CD4-positive, alpha-beta memory T cell (primary cell): ENCODE measurements at places on chromosomes 13 and 19. TPM values are rescaled to one million over a fixed set of nuclear protein-coding genes. Genes with fewer than 3 reads are reported as not detected.

Gene ZNF850
- 1.5 TPM for polyA plus RNA-seq

Gene MYO1F
- 35.9 TPM for polyA plus RNA-seq

Gene MYH14
- polyA plus RNA-seq = not detected

Gene NDUFA3
- polyA plus RNA-seq = 440 TPM

Gene BEST2
- not detected for polyA plus RNA-seq

Gene PRRG2
- polyA plus RNA-seq = not detected

DNA sequence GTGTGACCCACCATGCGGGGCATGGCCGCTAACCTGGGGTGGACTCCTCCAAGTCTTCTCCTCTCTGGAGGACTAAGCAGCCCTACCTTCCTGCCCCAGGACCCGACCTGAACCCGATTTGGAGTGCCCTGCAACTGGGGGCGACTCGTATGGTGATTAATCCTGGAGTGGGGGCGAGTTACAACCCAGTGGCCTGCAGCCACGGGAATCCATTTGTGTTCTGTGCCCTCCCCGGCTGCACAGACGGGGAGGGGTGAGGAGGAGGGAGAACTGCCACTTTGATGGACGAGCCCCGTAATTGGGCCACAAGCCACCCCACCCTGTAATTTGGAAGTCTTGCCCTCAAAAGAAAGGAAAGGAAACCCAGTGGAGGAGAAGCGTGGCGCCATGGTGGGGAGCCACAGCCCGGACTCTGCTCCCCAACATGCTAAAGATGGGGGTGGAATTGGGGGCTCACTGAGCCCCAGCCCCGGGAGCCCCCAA, 18.0 kb downstream of the PRR36 start:
- DNase-seq = no peak

- DNase-seq = no peak
These were observed 13.1 kb upstream of the CEACAM16 start for GRCh38 chr19:44685877-44686276.

- no peak for DNase-seq
These were observed 151.3 kb downstream of the PTPRS start for GRCh38 chr19:5189318-5189607.

DNA sequence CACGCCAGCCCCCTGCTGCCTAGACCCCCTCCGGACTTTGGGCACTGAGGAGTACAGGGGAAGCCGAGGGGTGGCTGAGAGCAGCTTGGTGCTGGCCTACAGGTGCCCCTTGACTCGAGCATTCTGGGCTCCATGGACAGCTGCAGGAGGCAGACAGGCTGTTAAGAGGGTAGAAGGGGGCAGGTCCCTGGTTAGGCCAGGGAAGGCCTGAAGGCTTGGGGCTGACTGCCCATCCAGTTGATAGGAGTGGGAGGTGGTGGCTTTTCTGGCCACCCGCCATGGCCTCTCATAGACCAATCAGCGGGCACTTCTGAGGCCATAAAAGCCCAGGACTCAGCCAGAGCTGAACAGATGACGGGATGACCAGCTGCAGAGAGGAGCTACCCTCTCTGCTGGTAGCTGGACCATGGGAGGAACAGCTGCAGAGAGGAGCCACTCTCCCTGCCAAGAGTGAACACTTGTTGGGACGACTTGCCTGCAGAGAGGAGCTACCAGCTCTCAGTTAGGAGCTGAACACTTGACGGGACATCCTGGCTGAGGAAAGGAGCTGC, 10.7 kb upstream of the SUPT20H start:
- DNase-seq = no peak

DNA sequence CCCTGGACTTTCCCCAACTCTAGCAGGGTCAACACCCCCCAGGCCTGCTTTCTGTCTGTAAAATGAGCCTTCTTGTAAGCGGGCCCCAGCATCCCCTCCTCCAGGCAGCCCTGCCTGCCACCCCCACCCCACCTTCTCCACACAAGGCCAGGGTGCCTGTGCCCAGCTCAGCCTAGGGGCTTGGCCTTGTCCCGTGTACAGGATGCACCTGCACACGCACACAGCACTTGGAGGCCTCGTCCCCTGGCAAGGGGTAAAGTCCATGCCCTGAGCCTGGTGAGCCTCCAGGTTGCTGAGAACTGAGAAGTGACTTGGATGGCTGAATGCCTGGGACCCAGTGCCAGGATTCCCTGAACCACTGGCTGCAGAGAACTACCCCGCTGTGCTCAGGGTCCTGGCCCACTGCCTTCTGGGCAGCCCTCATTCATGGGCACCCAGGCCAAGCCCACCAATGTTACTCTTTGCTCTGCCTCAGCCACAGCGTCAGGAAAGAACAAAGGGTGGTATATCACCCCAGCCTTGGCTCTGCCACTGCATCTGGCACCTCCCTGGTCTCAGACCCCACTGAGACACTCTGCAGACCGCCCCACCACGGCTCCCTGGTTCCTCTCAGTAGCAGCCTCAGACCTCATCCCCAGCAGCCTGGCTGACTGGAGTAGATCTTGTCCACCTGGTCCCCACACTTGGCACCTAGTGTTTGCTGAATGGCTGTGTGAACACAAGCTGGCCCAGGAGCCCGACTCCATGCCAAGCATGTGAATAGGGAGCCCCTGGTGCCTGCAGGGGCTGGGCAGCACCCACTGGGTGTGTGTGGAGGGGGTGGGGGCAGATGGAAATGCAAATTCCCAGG, 1.8 kb upstream of the TM6SF2 start:
- DNase-seq = no peak
